ENCODE measurements at places on chromosomes 2 and 18.

GRCh38 chr2:55123851-55124269, 73.6 kb upstream of the RTN4 start:
- no peak for DNase-seq

- no peak for DNase-seq
These were observed 152.6 kb downstream of the IKZF2 start for GRCh38 chr2:212998626-212999359.

GRCh38 chr2:161997916-161998471, 76.0 kb downstream of the DPP4 start:
- no peak for DNase-seq

- DNase-seq: no peak
These were observed 101.8 kb downstream of the DGKD start for GRCh38 chr2:233456111-233456510.

DNA sequence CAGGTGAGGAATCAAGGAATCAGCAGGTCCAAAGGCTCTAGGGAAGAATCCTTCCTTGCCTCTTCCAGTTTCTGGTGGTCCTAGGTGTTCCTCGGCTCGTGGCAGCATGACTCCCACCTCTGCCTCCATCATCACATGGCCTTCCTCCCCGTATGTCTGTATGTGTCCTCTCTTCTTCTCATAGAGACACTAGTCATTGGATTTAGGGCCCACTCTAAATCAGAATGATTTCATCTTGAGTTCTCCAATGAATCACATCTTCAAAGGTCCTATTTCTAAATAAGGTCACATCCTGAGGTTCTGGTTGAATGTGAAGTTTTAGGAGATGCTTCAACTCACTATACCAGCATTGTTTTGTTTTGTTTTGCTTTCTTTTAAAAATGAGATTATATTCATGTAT, 11.1 kb upstream of the AGFG1 start:
- no peak for DNase-seq

- no peak for DNase-seq
These were observed 363.3 kb upstream of the SMIM21 start for GRCh38 chr18:75790796-75791195.

DNA sequence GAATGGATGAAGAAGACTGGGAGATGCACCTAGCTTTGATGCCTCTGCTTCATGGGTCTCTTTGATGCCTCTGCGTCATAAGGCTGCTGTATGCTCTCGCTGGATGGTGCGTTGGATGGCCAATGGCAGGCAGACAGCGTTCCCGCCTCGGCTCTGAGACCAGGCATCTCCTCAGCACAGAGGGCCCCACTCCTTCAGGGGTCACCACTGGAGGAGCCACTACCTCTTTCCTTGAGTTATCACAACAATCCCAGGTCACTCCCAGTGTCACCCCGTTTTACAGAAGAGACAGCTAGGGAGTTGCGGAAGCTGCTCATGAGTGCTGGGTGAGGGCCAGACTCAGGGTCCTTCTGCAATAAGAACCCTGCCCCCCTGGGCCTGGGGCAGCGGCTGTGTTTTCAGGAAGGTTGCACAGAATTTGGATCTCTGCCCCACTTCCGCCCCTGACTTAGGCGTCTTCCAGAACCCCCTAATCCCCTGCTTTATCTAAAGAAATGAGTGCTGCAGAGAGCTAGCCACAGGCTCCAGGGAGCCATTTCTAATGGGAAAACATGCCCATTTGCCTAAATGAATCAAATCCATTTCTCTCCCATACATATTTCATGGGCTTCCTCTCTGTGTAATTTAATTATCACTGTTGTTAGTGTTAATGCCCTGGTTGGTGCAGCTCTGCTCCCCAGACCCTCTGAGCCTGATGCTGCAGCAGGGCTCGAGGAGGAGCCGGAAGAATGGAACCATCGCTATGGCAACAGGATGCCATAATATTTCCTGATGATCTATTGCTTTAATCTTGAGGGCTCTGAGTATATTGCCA, 131.8 kb upstream of the HS6ST1 start:
- DNase-seq: no peak

- no peak for DNase-seq
These were observed 323.3 kb upstream of the ZNF521 start for GRCh38 chr18:25675123-25675850.
